Memory B cell (primary cell): ENCODE measurements at places on chromosomes 1 and 21.

DNA sequence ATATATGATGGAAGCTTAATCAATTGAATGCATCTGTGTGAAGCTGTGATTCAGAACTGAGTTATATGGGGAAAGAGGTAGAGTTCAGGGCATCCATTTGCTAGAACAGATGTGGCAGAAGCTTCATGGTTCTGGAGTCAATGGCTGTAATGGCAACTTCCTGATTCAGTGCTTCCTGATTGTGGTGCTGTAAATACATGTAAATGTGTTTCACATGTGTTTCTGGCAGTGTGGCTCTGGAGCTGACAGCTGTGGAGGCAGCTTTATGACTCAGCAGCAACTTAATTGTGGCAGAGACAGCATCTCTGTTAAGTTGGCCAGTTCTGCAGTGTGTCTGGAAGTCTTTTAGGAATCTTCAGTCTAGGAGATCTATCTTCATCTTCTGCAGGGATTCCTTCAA lies 226.6 kb upstream of the ZRANB2 start:
- no peaks in the 10 kb centered on the region for H3K27me3 ChIP-seq
- no peak overlapping the region for H3K4me3 ChIP-seq
- H3K4me1 ChIP-seq: no peaks in the 10 kb centered on the region
- no peaks in the 10 kb centered on the region for H3K36me3 ChIP-seq
- no peak for DNase-seq
- H3K27ac ChIP-seq: no peak overlapping the region

DNA sequence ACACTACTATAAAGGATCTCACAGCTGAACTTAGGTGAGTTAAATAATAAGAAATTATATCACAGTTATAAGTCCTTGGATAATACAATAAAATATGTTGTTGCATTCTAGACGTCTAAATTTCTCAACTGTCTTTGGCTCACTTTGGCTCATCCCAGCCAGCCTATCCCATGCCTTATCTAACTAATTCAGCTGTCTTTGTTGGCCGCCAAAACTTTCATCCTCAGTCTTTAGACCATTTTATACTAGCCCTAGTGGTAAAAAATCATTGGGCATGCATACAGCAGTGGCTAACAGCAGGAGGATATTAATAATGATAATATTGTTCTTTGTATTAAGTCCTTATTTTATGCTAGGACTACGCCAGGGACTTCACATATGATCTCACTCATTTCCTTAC lies 59.3 kb downstream of the CCDC18 start:
- H3K4me1 ChIP-seq: peaks cover 4% of the 10 kb centered on the region
- no peak overlapping the region for H3K27ac ChIP-seq
- H3K36me3 ChIP-seq: peaks cover 46% of the 10 kb centered on the region
- no peak for DNase-seq
- H3K27me3 ChIP-seq: no peaks in the 10 kb centered on the region

DNA sequence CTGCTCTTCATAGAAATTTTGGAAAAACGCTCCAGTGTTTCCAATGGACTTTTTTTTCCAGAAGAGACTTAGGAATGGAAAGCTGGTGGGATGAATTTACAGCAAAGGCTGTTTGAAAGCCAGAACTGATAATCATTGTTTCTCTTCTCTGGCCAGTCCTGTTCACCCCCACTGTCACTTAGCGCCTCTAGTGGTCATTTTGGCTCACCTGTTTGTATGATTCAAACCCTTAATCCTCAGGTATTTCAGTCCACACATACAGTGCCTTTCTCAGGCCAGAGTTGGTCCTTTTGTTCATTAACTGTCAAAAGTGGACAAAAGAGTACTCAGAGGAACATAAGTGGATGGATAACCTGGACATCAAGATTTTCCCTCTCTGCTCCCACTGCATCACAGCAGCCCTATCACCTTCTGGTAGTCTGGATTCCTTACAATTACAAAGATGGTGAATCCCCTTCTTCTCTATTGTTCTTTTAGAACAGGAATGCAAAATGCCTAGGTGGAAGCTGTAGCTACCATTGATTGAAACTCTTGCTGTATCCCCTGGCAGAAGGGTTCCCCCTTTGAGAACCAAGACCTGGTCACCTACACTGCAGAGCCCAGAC lies 177.6 kb upstream of the OLFM3 start:
- H3K4me3 ChIP-seq: no peak overlapping the region
- no peaks in the 10 kb centered on the region for H3K4me1 ChIP-seq
- H3K36me3 ChIP-seq: no peaks in the 10 kb centered on the region
- no peak for DNase-seq

DNA sequence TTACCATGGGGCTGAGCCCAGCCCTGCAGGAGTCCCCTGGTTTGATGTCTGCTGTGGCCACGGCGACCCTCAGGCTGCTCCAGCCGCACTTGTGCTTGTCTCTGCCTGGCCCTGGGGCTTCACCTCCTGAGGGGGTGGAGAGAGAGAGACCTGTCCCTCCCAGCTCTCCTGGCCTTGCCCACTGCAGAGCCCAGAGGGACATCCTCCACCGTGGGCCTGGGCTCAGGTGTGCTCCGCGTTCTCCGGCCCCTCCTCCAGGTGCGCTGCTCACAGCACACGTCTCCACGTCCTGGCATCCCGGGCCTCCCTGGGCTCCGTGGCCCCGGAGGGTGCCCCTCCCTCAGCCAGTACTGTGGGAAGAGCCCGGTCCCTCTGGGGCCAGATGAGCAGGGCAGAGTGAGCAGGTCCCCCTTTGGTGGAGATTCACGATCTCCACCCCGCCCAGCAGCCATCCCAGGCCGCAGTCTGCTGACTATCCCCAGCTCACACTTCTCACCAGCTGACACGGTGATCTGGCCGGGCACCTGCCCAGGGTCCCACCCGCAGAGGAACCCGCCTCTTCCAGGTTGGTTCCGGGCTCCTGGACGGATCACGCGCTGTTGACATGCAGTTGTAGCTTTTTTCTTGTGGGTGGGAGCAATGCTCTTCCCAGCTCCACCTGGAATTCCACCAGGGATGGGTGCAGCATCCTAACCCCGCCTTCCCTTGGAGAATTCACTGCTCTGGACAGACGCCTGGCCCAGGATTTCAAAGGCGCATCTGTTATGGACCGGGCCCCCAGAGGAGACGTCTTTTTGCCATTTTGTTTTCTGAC lies 41.8 kb upstream of the POFUT2 start:
- no peak overlapping the region for H3K4me3 ChIP-seq
- H3K27me3 ChIP-seq: peaks cover 18% of the 10 kb centered on the region
- peaks cover 11% of the 10 kb centered on the region for H3K4me1 ChIP-seq
- DNase-seq: no peak
- H3K36me3 ChIP-seq: no peaks in the 10 kb centered on the region
- no peak overlapping the region for H3K27ac ChIP-seq

DNA sequence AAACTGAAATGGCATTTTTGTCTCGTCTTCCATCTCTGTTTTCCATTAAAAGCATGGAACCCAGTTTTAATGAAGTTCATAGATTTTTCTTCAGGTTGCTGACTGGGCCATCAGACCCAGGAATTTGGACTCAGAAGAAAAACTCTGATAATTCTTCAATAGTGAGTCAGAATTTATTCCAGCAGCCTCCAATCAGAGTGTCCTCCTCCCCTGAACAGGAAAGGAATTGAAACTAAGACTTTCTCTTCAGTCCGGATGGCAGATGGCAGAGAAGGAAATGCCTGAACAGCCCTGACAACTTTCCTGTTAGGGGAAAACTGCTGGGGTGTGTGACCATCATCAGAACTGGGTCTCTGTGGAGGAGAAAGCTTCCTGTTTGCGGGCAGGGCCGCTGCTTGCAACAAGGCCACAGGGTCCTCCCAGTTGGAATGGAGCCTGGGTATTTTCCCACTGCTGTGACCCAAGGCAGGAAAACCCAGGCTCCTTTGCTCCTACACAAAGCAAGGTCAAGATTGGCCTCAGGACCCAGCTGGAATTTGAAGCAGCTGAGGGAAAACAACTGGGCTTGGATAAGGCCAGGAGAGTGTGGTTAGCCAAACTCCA lies 20.7 kb downstream of the CD34 start:
- no peaks in the 10 kb centered on the region for H3K36me3 ChIP-seq
- no peak overlapping the region for H3K27ac ChIP-seq
- no peak overlapping the region for H3K4me3 ChIP-seq
- peaks cover 11% of the 10 kb centered on the region for H3K4me1 ChIP-seq
- H3K27me3 ChIP-seq: peaks cover 16% of the 10 kb centered on the region

GRCh38 chr1:99992760-99993467 lies 23.1 kb downstream of the SLC35A3 start:
- DNase-seq: no peak
- H3K4me1 ChIP-seq: no peaks in the 10 kb centered on the region
- H3K27ac ChIP-seq: no peak overlapping the region
- no peak overlapping the region for H3K4me3 ChIP-seq

DNA sequence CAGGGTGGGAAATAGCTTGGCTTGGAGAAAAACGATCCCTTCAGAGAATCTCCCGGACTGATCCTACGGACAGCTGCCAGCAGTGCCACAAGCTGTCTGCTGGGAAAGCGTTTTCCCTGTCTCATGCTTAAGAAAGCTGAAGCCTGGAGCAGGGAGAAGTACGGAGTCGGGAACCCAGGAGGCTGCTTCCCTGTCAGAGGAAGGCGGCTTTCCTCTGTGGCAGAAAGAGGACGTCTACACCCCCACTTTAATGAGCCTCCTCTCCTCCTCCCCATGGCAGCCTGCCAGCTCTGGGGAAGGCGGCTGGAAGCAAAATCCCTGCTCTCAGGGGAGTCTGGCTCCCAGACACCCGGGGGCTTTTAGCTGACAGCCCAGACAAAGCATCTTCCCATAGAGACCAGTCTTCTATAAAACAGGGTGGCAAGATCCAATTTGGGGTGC lies 7.3 kb downstream of the KIF21B start:
- H3K27ac ChIP-seq: peak overlapping the region; percentile 24
- no peak for DNase-seq
- H3K27me3 ChIP-seq: no peaks in the 10 kb centered on the region
- H3K36me3 ChIP-seq: no peaks in the 10 kb centered on the region

GRCh38 chr1:76496871-76497270 lies 370.4 kb upstream of the ST6GALNAC5 start:
- no peaks in the 10 kb centered on the region for H3K4me1 ChIP-seq
- no peak overlapping the region for H3K27ac ChIP-seq
- H3K4me3 ChIP-seq: no peak overlapping the region

DNA sequence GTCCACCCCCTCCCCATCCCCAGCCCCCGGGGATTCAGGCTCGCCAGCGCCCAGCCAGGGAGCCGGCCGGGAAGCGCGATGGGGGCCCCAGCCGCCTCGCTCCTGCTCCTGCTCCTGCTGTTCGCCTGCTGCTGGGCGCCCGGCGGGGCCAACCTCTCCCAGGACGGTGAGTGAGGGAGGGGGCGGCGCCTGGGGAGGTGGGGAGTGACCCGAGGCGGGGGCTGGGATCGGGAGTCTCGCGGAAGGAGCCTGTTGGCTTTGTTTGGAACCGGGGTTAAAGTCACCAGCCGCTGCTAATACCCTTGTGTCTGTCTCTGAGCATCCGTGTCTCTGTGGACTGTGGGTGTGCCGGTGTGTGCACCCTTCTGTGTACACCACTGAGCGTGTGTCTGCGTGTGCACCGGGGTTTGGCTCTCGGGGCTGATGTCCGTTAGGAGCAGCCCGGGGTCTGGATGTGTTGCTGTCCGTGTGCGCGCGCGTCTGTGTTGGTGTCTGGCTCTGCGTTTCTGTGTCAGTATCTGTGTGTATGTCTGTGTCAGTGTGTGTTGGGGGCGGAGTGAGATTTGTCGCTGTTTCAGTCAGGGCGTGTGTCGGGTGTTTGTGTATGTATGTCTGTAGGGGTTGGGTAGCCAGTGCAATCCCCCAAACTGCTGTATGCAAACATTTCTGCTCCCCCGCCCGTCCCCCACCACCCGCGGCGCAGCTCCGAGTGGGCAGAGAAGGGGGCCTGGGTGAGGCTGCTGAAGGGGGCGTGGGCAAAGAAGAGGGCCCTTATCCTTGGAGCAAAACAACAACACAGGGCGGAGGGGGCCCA lies 480 bp downstream of the CADM3 start:
- no peak for DNase-seq
- peaks cover 17% of the 10 kb centered on the region for H3K4me1 ChIP-seq
- H3K27ac ChIP-seq: no peak overlapping the region
- H3K4me3 ChIP-seq: peak overlapping the region; percentile 63
- peaks cover 27% of the 10 kb centered on the region for H3K27me3 ChIP-seq
- H3K36me3 ChIP-seq: peaks cover 7% of the 10 kb centered on the region

GRCh38 chr1:232389744-232390143 lies 240.2 kb downstream of the SIPA1L2 start:
- H3K36me3 ChIP-seq: no peaks in the 10 kb centered on the region
- DNase-seq: no peak
- H3K27ac ChIP-seq: no peak overlapping the region
- peaks cover 3% of the 10 kb centered on the region for H3K27me3 ChIP-seq
- no peak overlapping the region for H3K4me3 ChIP-seq

- H3K4me3 ChIP-seq: peak overlapping the region; percentile 87
- peaks cover 6% of the 10 kb centered on the region for H3K4me1 ChIP-seq
- peak; percentile 91 for DNase-seq
- no peaks in the 10 kb centered on the region for H3K36me3 ChIP-seq
- no peak overlapping the region for H3K27ac ChIP-seq
- H3K27me3 ChIP-seq: peaks cover 13% of the 10 kb centered on the region
Measured at GRCh38 chr1:205528887-205529825, 24.7 kb downstream of the CDK18 start.

DNA sequence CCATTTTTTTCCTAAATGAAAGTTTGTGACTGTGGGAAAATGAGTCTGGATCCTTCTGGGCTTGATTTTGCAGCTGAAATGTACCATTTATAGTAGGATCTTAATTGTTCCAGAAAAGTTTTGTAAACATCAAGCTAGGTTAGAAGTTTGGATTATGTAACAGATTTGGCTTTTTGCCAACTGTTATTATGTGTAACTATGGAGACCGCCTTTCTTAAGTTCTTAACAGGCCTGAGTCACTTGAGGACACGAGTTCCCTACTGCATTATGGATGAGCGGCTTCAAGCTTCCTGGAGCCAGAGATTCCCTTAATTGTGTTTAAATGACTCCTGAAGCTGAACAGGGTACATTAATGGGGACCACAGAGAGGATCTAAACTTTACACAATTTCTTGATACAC lies 22.2 kb downstream of the SLC25A33 start:
- no peak overlapping the region for H3K4me3 ChIP-seq
- no peaks in the 10 kb centered on the region for H3K27me3 ChIP-seq
- H3K4me1 ChIP-seq: peaks cover 10% of the 10 kb centered on the region
- peaks cover 12% of the 10 kb centered on the region for H3K36me3 ChIP-seq
- no peak for DNase-seq

DNA sequence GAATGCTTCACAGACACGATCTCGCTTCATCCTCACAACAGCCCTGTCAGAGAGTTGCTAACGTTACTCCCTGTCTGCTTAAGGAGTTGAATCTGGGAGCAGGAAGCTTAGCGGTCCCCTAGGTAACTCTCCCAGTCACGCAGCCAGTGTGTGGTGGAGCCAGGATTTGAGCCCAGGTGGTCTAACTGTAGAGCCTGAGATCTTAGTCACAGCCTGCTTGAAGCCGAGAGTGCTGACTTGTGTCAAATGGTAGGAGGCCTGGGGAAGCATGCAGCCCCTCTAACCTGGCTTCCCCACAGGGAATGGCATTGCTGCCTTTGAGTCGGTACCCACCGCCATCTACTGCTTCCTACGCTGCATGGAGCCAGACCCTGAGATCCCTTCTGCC lies 4.1 kb downstream of the ADPRS start:
- H3K27ac ChIP-seq: no peak overlapping the region
- H3K36me3 ChIP-seq: peaks cover 4% of the 10 kb centered on the region
- no peaks in the 10 kb centered on the region for H3K27me3 ChIP-seq

GRCh38 chr1:226908419-226908818 lies 31.7 kb upstream of the COQ8A start:
- H3K36me3 ChIP-seq: peaks cover 8% of the 10 kb centered on the region
- H3K4me3 ChIP-seq: no peak overlapping the region
- no peak overlapping the region for H3K27ac ChIP-seq
- H3K4me1 ChIP-seq: peaks cover 5% of the 10 kb centered on the region
- no peaks in the 10 kb centered on the region for H3K27me3 ChIP-seq
